ENCODE measurements at places on chromosomes 12 and 14.
A peak's percentile ranks its signal among the peaks of the same experiment; 100 is the strongest.

DNA sequence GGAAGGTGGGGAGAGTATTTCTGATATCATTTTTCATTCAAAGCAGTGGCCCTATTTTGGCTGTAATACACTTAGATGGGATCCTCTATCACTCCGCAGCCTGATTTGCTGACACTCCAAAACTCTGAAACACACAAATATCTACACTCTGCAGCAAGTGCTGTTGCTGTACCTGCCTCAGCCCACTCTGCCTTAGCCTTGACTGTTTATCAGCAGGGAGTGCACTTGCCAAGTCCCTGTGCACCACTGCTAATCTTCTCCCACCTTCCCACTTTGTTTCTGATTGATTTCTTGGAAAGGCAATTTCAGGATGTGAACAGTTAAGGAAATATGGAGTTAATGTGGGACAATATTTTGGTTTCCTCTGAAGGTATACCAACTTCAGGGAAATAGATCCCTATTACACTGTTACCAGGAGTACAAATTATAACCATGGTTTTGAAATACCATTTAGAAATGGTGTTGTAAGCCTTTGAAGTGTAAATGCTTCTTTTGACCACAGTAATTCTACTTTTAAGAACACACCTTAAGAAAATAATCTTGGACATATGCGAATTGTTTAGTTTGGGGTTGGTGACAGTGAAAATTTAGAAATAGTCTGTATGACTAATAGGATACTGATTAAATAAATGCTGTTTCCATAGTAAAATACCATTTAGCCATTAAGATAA, 59.3 kb downstream of the MBIP start:
- no peak for DNase-seq

DNA sequence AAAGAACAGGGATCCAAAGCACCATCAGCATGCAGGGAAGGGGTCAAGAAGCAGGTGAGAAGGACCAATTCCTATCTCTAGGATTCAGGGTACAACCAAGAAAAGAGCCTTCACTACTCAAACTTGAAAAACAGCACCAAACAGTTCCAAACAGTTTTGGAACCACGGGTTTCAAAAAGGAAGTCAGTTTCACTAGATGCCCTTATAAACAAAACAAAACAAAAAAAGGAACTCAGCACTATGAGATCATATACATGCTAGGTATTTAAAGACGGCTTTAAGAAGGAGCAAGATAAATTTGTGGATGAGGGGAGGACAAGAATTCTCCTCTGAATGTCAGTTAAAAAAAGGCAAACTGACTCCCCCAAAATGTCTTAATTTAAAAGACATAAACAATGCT, 6.0 kb downstream of the INSM2 start:
- DNase-seq = no peak

DNA sequence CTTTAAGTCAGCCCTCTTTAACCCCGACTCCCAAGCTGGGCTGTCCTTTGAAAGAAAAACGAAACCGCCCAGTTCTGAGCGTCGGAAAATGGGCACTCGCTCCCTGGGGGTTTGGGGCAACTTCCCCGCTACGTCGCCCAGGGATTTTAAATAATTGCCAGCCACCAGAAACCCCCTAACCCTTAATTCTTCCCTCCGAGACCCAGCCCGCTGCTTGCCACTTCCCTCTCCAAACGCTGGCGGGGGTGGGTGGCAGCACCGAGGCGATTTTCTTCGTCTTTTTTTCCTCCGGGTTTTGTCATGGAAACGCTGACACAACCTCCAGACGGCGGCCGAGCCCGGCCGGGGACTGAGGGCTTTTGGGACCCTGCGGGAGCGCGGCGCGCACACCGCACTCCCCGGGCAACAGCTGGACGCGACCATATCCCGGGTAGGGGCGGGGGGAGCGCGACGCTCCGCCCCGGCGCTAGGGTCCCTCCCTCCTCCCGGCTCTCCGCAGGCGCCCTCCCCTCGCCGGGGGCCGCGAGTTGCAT, at the start of gene CHST11:
Gene CHST11, plus strand, starts transcription at position 532 of the 533 bp plus-strand sequence.
- DNase-seq = peak; percentile 37

DNA sequence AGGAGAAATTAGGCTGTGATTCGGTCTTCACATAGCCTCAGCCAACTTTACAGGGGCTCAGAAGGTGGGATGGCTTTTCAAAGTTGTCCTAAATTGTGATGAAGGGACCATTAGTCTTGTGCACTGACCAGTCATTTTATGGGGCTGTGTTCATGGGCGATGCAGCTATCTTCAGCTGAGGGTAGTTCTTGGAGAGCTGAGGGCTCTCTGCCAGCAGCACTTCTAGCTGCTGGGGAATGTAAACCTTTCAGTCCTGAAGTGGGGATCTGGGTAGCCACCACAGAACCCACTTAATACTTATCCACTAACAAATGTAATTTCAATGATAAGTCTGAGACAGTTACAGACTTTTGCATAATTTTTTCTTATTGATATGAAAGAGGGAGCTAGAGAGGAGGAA, 270.6 kb downstream of the AEBP2 start:
- DNase-seq = no peak

GRCh38 chr14:29928117-29928640, 532 bp upstream of the PRKD1 start:
- no peak for DNase-seq

- DNase-seq = no peak
Observed at GRCh38 chr14:102570334-102570995, 22.0 kb upstream of the RCOR1 start.

- DNase-seq = no peak
Observed at GRCh38 chr14:88919502-88919901, 95.1 kb downstream of the TTC8 start.

DNA sequence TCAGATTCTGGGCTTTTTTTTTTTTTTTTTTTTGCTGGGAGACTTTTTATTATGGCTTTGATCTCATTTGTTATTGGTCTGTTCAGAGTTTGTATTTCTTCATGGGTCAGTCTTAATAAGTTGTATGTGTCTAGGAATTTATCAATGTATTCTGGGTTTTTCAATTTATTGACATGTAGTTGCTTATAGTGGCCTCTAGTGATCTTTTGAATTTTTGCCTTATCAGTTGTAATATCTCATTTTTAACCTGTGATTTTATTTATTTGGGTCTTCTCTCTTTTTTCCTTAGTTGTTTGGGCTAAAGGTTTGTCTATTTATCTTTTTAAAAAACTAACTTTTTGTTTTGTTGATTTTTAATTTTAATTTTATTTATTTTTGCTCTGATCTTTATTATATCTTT, 45.5 kb downstream of the NAA30 start:
- DNase-seq = no peak

DNA sequence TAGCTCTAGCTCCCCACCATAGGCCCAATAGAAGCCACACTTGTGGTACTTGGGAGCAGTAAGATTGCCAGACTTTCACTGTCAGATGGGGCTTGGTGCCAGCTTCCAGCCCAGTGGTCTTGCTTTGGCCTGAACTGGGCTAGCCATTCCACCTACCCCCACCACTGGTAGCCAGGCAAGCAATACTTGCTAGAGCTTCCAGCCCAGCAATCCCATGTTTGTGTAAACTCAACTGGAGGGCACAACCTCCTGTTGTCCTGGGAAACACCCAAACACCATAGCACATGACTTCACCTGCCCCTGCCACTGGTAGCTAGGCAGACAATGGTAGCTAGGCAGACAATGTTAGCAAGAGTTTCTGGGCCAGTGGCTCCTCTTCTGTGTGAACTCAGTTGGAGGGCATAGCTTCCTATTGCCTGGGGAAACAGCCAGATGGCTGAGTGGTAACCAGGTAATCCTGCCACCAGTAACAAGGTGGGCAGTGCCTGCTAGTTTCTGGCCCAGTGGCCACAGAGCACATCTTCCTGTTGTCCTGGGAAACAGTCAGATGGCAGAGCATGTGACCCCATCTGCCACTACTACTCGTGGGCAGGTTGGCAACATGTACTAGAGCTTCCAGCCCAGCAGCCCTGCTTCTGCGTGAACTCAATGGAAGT, 5.6 kb upstream of the OR6C76 start:
- no peak for DNase-seq

GRCh38 chr12:91651728-91652127, 469.1 kb upstream of the DCN start:
- DNase-seq = no peak

DNA sequence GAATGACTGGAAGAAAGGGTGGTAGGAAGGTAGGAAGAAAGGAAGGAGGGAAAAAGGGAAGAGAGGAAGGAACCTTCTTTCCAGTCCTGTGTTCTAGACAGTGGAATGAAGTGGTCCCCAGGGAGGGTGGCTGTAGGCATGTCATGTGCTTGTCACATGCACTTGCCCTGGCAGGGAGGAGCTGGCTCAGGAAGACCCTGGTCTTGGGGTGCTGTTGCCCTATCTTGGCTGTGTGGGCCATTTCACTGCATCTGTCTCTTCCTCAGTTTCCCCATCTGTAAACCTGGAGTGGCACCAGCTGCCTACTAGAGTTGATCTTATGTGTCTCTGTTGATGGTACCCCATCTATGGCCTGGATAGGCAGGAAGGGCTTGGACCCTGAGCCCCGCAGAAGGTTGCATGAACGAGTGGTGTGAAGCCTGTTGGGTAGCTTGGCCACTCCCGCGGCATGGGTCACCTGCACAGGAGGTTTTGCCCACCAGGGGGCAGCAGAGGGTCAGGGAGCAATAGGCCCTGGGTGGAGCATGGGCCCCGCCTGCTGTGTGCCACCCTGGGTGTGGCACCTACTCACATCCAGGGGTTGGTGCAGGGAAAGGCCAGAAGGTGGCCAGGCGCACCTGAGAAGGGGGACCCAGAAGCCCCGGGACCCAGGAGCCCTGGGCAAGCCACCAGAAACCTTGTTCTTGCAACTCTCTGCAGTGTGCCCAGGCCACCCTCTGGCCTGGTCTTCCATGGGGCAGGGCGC, 25.1 kb downstream of the MEG3 start:
- peak; percentile 72 for DNase-seq

- no peak for DNase-seq
Observed at GRCh38 chr14:65403231-65403630, 9.3 kb upstream of the FUT8 start.
